ENCODE measurements at places on chromosomes 4 and X.

DNA sequence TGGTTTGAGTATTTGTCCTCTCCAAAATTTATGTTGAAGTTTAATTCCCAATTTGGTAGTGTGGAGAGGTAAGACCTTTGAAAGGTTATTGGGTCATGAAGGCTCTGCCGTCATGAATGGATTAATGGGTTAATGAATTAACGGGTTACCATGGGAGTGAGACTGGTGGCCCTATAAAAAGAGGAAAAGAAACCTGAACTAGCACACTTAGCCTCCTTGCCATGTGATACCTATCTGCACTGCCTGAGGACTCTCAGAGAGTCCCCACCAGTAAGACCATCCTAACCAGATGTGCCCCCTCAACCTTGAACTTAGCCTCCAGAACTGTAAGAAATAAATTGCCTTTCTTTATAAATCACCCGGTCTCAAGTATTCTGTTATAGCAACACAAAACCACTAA, 39.3 kb downstream of the PAGE1 start:
- no peak for DNase-seq

- DNase-seq = peak; percentile 0
Observed at GRCh38 chrX:57453901-57454300, 137.9 kb upstream of the ZXDB start.

GRCh38 chrX:12657433-12657832, 133.8 kb upstream of the PRPS2 start:
- no peak for DNase-seq

DNA sequence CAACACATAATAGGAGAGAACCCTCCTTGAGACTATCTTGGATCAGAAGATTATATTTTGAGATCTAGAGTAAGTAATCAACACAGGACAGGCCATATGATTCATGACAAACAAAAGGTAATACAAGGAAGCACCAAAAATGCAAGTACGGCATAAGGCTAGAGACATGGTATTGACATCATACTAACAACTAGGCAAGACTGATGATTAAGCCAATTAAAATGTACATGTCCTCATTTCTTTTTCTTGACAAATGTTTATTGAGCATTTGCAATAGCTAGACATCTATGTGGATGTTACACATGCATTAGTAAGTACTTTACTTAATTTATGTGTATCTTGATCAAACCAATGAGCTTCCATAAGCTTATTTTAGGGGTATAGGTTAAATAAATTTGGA, 695.7 kb upstream of the GALNTL6 start:
- DNase-seq = no peak

DNA sequence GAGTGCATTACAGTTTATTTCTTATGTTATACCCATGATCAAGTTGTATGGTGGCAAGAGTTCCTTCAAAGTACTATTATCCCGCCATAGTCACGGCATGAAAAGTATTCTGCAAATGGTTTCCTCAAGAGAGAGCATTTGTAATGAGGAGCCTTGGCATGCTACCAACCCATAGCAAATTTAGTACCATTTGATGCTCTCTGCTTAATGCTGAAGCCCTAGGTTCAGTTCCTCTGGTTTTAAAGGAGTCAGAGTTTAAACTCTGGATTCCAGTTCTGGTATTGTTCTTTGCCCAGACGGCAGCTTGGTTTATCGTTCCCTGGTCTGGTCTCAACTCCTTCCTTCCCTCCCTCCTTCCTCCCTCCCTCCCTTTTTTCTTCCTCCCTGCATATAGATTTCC, 371.3 kb downstream of the BMPR1B start:
- no peak for DNase-seq

GRCh38 chrX:9318766-9319165, 146.1 kb upstream of the TBL1X start:
- no peak for DNase-seq

GRCh38 chr4:55866973-55867574, 13.6 kb downstream of the EXOC1 start:
- peak; percentile 66 for DNase-seq

GRCh38 chr4:74487771-74488170, 42.8 kb downstream of the AREG start:
- no peak for DNase-seq

All from myocyte (in vitro differentiated cells).